Activated CD4-positive, alpha-beta T cell treated with anti-CD3 and anti-CD28 coated beads for 24 hours (primary cell): ENCODE measurements at places on chromosomes 3 and 15.

- DNase-seq: no peak
These were observed 118.3 kb upstream of the NEO1 start for GRCh38 chr15:72933976-72934375.

DNA sequence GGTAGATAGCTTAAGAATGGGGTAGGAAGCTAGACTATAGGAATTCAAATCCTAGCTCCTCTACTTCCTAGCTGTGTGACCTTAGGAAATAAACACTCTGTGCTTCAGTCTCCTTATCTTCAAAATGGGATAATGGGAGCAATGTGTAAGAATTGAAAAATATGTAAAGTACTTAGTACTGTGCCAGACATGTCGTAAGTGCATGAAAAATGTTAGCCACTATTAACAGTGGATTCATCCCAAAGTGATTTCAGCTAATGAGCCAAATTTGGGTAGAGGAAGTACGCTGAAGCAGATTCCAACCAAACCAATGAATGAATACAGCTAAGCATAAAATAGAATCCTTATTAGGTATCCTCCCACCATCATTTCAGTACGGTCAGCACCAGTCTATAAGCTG, 192.1 kb downstream of the RORA start:
- DNase-seq: no peak

DNA sequence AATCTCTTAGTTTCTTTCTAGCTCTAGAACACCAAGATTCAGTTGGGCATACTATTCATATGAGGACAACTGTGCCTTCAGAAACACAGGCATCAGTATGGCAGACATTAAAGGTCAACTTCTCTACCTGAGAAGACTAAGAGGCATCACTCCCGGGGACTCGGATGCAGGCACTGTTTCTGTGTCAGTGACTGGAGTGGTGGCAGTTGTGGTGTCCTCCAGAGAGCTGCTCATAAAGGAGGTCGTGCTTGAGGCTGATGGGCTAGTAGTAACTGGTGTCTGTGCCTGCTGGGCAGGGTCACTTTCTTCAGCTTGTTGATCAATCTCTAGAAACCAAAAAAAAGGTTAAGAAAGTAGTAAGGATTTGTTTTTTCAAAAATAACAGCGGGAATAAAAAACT, 75.2 kb downstream of the FBXL22 start:
- DNase-seq: no peak

DNA sequence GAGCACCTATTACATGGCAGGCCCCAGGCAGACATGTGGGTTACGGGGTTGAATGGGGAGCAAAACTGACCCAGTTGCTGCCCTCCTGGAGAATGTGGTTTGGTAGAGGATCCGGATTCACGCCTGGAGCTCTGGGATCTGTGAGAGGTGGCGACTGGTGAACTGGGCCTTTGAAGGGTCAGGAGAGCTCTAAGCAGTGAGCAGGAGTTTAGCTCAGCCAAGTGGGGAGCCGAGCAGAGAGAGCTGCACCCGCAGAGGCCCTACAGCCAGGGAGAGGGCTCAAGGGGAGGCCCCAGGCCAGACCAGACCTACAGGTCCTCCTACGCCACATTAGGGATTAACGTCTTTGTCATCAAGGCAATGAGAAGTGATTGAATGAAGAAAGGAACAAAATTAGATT, 179.8 kb upstream of the TLE3 start:
- no peak for DNase-seq

DNA sequence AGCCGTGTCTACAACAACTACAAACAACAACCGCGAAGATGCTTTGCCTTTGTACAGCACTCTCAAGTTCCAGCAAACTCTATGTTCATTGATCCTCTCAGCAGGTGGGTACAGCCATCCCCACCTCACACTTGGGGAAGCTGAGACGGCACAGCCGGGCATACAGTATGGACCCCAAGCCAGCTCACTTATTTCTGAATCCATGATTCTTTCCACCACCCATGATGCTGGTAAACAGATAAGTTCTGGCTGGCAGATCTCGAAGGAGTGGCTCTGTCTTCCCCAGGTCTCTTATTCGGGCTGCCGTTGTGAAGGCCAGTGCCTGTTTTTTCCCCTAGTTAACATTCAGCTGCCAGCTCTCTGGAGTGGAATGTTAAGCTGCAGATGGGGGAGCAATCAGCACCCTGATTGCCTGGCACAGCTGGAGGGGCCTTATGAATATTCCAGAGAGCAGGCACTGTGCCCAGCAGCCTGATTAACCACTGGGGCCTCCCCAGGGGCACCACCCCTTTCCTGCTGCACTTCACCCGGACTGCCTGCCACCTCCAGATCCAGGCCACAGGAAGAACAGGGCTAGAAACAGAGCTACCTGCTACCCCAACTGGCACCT, 73.2 kb downstream of the CORO2B start:
- DNase-seq: no peak

DNA sequence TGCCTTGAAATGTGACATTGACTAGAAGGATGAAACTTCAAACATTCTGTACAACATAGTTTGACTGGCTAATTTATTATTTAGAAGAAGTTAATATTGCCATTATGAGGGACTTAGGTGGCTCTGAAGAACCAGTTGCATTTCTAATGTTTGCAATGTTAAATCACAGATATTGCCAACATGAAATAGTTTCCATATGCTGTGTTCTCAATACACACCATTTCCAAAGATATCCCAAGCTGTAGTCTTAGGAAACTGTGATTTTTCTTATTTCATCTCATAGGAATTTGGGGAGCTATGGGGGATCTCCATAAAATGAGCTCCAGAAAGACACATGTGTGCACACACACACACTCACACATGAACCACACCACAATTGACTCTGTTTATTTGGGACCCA, 36.3 kb downstream of the ALG1L2 start:
- no peak for DNase-seq

DNA sequence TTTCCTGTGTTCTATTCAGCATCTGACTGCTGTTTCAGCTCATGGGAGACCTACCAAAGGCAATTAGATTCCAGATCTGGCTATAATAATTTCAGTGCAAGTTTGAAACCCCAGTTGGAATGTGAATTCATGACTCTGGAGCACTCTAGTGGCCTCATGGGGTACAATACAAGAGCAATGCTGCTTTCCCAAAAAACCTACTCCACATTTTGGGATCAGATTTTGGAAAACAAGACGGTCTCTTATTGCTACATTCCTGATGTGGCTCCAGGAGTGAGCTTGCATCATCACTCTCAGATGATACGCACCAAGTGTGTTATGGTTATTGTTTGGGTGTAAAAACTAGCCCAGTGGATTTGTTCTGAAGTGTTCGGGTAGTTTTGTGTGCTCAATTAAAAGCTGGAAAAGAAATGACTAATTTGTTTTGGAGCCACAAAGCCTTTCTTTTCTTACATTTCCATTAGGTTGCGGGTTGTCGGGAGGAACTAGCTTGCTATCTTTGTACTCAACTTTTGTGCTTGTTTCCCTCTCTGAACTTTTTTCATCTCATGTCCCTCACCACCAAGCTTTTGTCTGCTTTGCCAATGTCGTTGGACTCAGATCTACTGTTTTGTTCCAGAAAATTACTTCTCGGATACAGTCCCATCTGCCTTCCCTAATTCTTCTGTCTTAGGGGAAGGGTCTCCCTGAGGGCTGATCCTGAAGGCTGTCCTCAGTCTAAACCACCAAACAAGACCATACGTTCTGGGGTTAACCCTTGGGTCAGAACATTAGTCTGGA, 272.1 kb downstream of the BBX start:
- no peak for DNase-seq

DNA sequence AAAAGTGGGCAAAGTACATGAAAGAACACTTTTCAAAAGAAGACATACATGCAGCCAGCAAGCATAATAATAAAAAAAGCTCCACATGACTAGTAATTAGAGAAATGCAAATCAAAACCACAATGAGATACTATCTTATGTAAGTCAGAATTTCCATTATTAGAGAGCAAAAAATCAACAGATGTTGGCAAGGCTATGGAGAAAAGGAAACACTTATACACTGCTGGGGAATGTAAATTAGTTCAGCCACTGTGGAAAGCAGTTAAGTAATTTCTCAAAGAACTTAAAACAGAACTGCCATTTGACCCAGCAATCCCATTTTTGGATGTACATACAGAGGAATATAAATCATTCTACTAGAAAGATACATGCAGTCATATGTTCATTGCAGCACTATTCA, 360.7 kb downstream of the NSUN3 start:
- no peak for DNase-seq

GRCh38 chr3:178804606-178805005, 267.0 kb downstream of the ZMAT3 start:
- no peak for DNase-seq

DNA sequence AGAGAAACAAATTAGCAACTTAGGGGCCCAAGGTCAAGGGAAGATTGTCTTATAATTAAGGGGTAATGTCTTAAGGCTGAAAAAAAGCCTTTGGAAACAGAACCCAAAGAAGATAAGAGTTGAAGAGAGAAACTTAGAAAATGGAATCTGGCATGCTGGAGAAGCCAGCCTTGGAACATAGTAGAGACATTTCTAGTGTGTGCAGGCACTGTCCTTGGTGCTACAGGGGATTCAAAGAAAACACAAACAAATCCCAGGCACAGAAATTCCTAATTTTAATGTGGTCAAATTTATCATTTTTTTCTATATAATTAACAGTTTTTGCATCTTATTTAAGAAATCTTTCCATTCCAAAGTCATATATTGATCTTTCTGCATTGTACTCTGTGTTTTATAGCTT, 89.4 kb downstream of the NR1D2 start:
- no peak for DNase-seq

- no peak for DNase-seq
These were observed 467.7 kb downstream of the GABRG3 start for GRCh38 chr15:27438403-27439375.

- DNase-seq: no peak
These were observed 62.0 kb downstream of the SUCNR1 start for GRCh38 chr3:151935446-151935845.

DNA sequence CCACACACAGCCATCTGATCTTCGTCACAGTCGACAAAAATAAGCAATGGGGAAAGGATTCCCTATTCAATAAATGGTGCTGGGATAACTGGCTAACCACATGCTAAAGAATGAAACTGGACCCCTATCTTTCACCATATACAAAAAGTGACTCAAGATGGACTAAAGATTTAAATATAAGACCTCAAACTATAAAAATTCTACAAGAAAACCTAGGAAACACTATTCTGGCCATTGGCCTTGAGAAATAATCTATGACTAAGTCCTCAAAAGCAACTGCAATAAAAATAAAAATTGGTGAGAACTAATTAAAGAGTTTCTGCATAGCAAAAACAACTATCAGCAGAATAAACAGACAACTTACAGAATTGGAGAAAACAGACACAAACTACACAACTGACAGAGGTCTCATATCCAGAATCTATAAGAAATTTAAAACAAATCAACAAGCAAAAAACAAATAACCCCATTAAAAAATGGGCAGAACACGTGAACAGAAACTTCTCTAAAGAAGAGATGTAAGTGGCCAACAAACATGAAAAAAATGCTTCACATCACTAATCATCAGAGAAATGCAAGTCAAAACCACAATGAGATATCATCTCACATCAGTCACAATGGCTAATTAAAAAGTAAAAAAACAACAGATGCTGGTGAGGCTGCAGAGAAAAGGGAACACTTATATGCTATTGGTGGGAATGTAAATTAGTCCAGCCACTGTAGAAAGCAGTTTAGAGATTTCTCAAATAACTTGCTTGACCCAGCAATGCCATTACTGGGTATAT, 104.0 kb downstream of the NR1I2 start:
- DNase-seq: no peak

GRCh38 chr3:57069503-57069902, 9.0 kb downstream of the SPATA12 start:
- no peak for DNase-seq

DNA sequence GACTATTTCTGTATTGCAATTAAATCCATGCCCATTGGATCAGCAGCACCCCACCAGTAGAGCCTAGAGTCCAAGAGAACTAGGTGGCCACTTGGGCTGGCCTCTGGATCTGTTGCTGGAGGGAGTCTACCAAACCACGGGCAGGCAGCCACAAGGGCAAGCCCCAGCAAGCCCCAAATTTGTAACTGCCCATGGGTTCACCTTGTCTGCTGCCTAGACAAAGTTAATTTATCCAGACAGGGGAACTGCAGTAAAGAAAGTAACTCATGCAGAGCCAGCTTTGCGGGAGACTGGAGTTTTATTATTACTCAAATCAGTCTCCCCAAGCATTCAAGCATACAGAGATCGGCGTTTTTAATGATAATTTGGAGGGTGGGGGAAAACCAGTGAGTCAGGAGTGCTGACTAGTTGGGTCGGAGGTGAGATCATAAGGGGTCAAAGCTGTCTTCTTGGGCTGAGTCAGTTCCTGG, 74.0 kb upstream of the TERB2 start:
- peak; percentile 31 for DNase-seq

DNA sequence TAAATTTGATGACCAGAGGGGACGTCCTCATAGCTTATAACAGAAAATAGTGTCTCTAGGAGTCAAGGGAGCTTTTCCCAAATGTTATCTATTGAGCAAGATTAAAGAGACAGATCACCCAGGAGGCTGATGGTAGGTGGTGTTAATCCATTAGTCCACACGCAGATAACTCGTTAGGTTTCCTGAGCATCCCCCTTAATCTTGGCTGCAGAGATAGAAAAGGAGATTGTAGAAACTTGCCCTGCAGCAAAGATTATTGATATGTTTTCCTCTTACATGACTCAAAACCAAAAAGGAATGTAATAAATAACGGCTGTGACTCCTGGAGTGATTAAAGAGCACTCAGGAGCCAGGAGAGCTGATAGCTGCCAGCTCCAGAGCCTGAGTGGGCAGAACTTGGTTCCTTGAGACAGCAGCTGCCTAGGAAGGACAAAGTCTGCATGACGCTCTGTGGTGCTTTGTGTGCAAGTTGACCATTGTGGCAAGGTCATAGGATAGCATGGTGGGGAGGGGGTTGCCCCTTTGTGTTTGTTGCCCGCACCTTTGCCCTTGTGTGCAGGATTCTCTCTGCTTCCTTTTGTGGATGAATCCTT, 234.8 kb downstream of the PTPRG start:
- no peak for DNase-seq

DNA sequence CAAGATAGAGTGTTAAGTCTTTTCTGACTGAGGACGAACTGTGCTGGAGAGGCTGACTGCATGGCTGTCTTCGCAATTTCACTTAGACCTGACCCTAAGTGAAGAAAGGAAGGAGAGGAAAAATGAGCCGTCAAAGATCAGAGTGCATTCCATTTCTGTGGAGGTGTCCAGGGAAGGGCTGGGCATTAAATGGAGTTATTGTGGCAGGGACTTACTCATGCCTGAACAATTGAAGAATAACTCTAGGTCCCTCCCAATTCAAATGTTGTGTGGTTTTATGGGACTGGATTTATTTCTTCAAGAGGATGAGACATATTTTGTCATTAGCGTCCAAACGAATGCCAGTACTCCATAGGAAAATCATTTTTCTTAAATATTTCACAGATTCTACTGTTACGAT, 187.3 kb upstream of the CFAP20DC start:
- no peak for DNase-seq

GRCh38 chr15:42741710-42742109, 4.8 kb upstream of the CDAN1 start:
- DNase-seq: no peak

GRCh38 chr3:12984023-12984823, 89.0 kb downstream of the IQSEC1 start:
- DNase-seq: peak; percentile 62

- no peak for DNase-seq
These were observed 13.4 kb upstream of the SELENOT start for GRCh38 chr3:150589759-150590158.
